ENCODE measurements at places on chromosomes 7 and 10.

GRCh38 chr7:55481155-55481554 lies 91.1 kb downstream of the VOPP1 start:
- DNase-seq, result no peak

- DNase-seq, result no peak
These were observed 3.9 kb downstream of the CARD11 start for GRCh38 chr7:3039787-3040186.

GRCh38 chr7:136228171-136228570 lies 251.0 kb upstream of the MTPN start:
- DNase-seq, result no peak

DNA sequence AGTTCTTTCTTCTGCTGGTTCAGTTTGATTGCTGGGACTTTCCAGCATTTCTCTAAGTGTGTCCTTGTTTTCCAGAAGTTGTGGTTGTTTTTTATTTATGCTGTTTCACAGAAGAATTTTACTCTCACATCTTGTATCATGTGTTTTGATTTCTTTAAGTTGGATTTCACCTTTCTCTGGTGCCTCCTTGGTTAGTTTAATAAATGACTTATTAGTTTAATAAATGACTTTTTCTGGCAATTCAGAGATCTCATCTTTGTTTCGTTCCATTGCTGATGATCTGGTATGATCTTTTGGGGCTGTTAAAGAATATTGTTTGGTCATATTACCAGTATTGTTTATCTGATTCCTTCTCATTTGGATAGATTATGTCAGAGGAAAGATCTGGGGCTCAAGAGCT lies 59.8 kb upstream of the CYP2C9 start:
- DNase-seq, result no peak

- DNase-seq, result no peak
These were observed 68.1 kb upstream of the SLC39A12 start for GRCh38 chr10:17883621-17884020.

GRCh38 chr7:135943134-135943879 lies 33.9 kb downstream of the MTPN start:
- peak; percentile 8 for DNase-seq

DNA sequence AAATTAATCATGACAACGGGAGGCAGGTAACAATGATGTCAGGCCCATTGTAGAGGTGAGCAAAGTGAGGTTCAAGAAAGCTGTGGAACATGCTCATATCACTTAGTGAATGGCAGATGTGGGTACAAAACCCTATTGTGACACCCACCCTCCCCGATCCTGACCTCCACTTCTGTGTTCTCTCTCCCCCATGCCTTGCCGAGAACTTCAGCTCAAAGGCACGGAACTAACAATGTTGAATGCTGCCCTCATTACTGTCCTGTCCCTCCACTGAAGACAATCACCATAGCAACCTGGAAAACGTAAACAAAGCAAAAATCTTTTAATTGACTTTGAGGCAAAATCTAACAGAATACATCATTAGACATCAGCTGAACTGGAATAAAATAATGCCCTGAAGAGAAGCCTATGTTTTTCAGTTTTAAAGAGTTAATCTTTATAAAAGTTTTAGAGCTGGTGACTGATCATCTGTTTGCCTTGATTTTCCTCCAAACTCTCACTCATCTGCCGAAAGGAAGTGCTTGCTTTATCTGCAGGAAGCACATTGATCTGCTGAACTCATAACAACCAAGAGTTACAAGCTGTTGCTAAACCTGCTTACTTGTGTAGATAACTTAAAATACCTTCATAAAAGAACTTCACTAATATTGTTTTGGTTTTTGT lies 133.6 kb downstream of the CUBN start:
- DNase-seq, result peak; percentile 48

All from GM23338 (cell line).